ENCODE measurements at places on chromosomes 1 and 21. TPM values are rescaled to one million over a fixed set of nuclear protein-coding genes. Genes with fewer than 3 reads are reported as not detected.

- no peak for DNase-seq
Observed at GRCh38 chr1:42340093-42340492, 5.1 kb upstream of the FOXJ3 start.

DNA sequence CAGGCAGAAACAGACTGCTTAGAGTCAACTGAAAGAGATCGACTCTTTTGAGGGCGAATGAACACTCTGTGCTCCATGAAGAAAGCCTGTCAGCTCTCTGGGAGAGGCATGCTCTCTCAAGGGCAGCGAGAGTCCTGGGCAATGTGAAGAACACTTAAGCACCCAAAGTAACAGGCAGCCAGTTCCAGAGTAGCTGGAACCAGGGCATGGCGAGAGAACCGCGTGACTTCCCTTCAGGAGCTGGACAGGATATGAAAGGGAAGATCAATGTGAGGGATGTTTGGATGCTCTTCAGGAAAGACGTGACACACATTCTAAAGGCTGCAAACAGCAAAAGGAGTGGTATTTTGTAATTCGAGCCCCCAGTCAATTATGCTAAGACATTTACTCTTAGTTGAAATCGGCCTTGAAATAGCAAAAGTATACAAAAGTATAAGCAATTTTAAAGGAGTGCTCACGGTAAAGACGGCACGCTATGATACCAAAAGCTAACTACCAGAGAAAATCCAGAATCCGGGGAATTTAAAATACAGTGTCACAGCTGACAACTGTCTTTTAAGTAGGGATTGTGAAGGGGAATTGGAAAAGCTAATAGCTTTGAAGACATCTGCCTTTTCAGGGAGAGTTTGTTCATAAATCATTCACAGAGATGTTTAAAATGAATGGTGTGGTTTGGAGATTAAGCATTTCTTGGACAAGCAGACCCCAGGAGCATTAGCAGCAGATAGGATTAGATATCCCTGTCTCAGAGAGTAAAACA lies 20.8 kb downstream of the ADAMTS5 start:
- DNase-seq, result no peak

- DNase-seq, result no peak
Observed at GRCh38 chr1:64111787-64112186, 91.6 kb upstream of the UBE2U start.

DNA sequence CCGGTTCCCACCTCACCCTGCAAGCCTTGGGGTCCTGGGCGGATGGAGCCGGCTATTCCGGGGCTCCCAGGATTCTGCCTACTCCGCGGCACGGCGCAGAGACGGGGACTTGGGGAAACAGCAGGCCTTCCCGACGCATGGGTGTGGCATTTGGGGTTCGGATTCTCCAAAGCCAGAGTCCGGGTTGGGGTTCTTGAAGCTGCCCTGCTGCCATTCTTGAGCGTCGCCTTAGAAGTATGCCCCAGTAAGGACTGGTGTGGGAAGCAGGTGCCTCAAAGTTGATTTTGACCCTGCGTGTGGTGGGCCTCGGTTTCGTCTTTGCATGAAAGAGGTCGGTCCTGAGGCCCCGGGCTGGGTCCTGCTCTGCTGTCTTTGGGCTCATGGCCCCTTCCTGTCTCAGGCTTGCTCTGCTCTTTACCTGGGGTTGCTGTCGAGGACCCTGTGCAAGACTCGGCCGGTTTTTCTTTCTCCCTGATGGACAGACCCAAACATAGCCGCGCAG lies 696 bp downstream of the GUK1 start:
- peak; percentile 36 for DNase-seq

DNA sequence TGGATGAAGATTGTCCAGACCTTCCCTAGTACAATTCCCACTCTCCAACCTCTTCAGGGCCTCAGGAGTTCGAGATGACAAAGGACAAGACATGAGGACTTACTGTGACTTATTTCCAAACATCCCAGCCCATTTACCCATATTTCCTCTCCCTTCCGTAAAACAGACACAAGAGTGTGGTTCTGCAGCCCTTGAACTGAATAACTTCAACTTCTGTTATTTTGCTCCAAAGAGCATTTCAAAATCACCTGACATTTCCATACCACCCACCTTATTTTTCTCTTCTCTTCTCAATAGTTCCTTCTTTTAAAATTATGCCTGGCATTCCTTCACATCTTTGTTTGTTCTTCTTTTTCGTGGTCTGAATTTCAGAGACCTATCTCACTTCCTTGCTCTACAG lies 8.7 kb upstream of the OR10K2 start:
- DNase-seq, result no peak

Gene SLAMF7
- 8.0 TPM for total RNA-seq

All from lower leg skin (tissue), 4 donors.